ENCODE measurements at places on chromosomes 12 and 14. TPM values are rescaled to one million over a fixed set of nuclear protein-coding genes. Genes with fewer than 3 reads are reported as not detected.

Gene SERPINA10
- polyA plus RNA-seq = 0.13 TPM

Gene GCH1
- polyA plus RNA-seq = 11.1 TPM

Gene ARG2
- 11.4 TPM for polyA plus RNA-seq

DNA sequence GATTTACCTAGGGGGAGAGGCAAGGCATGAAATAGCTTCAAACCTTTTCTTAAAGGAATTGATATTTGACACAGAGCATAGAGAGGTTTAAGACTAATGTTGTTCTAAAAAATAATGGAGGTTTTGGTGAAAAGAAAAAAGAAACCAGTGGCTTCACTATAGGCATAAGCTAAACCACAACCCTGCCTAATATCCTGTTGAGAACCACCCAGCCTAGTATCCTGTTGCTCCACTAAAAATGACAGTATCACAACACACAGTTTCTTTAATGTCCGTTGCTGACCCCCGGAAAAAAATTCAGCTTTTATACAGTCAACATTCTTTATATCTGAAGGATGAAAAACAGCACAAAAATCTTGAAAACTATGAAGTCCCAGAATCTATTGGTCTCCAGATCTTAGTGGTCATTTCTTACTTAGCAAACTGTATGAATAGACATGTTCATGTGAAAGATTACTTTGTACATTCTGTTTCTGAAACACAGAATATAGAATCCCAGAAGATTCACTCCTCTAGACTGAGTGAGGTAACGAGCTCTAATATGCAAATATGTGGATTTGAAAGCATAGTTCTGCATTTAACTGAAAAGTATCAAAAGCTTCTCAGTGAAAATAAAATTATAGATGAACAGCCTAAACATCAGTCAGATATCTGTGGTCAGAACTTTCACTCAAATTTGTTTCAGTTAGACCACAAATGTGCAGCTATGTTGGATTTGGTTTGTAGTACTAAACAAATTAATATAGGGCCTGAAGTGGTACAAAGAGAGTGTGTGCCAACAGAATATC, 40.5 kb downstream of the GALC start:
- no peak for DNase-seq
